GM23338 (cell line): ENCODE measurements at places on chromosomes 1 and 21. TPM values are rescaled to one million over a fixed set of nuclear protein-coding genes. Genes with fewer than 3 reads are reported as not detected.

- peaks cover 7% of the 10 kb centered on the region for H3K4me1 ChIP-seq
- no peaks in the 10 kb centered on the region for H3K36me3 ChIP-seq
- no peak overlapping the region for H3K27ac ChIP-seq
- no peaks in the 10 kb centered on the region for H3K27me3 ChIP-seq
- no peak for DNase-seq
Measured at GRCh38 chr1:5976231-5976630, 16.0 kb downstream of the NPHP4 start.

DNA sequence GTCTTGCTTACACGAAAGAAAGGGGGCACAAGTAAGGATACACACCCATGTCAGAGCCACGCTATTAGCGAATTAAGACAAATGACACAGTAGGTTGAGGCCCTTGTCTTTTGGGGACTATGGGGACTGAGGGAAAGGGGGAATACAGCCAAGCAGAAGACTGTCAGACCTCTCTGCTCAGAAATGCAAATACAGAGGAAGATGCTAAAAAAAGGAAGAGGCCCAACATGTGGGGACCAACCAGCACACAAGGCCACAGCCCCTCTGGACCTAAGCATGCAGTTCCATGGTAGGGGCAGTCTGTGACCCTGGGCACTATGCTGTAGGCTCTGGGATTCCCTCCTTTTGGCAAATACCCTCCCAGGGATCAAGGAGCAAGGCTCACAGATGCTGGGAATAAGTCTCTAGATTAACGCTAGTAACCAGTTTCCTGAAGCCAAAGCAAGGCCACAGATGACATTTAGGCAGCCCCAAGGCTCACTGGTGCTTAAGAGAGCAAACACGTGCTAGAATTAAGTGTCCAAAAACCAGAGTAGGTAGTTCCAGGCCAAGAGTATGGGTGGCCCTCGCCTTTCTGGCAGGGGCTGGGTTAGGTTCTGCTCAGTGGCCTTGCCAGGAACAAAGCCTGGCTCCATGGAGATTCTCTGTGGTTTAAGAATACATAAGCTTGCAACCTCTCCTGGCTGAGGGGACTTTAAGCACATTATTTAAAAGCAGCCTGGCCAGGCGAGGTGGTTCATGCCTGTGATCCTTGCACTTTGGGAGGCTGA, 38.2 kb downstream of the RABIF start:
- DNase-seq: no peak
- H3K36me3 ChIP-seq: 0 out of 2 replicates have a peak, but pooled peaks cover 6% of the 10 kb centered on the region
- no peak overlapping the region for H3K27ac ChIP-seq
- no peak overlapping the region for H3K4me3 ChIP-seq
- H3K27me3 ChIP-seq: no peaks in the 10 kb centered on the region

DNA sequence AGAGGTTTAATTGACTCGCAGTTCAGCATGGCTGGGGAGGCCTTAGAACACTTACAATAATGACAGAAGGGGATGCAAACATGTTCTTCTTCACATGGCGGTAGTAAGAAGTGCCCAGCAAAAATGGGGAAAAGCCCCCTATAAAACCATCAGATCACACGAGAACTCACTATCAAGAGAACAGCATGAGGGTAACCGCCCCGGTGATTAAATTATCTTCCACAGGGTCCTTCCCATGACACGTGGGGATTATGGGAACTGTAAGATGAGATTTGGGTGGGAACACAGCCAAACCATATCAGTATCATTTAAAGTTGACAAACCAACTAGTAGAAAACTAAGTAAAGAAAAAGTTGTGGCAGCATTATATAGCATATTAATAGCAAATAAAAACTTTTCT, 71.3 kb upstream of the DNAJC6 start:
- DNase-seq: no peak
- no peaks in the 10 kb centered on the region for H3K4me1 ChIP-seq
- H3K27ac ChIP-seq: no peak overlapping the region
- no peaks in the 10 kb centered on the region for H3K27me3 ChIP-seq
- H3K36me3 ChIP-seq: no peaks in the 10 kb centered on the region

GRCh38 chr1:12473596-12474362, 144.2 kb downstream of the DHRS3 start:
- H3K27me3 ChIP-seq: no peaks in the 10 kb centered on the region
- no peak for DNase-seq
- peaks cover 7% of the 10 kb centered on the region for H3K4me1 ChIP-seq
- no peak overlapping the region for H3K27ac ChIP-seq

- DNase-seq: no peak
- H3K27ac ChIP-seq: no peak overlapping the region
- H3K27me3 ChIP-seq: peaks cover 6% of the 10 kb centered on the region; the same call in 1 of the 2 replicates
- H3K4me3 ChIP-seq: no peak overlapping the region
- no peaks in the 10 kb centered on the region for H3K36me3 ChIP-seq
Measured at GRCh38 chr1:229031061-229031460, 239.8 kb upstream of the RAB4A start.

DNA sequence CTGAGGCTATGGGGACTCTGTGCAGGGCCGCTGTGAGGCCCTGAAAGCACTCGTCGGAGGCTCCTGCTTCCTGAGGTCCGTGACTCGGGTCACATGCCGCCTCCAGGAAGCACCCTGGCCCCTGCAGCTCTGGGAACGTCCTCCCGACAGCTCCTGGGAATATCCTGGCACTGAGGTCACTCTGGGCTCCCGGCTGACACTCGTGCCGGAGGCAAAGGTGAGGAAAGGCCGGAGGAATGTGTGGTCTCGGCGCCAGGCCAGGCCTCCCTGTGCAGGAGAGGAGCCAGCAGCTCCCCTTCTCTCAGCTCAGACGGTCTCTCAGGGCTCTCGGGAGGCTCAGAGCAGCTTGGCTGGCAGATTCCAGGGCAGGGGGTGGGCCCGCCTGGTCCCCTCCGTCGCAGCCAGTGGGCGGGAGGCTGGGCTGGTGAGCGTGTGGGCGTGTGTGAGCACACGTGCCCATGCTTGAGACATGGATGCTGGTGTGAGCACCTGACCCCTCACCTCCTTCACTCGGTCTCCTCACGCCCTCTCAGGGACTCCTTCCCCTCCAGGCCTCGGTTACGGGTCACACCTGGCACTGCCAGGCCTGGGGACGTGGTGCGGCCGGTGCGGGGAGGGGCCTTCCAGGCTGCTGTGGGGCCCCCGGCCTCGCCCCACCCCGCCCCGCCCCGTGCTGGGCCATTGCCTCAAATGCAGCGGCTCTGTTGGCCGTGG, 5.5 kb upstream of the RNF223 start:
- no peaks in the 10 kb centered on the region for H3K27me3 ChIP-seq
- H3K27ac ChIP-seq: no peak overlapping the region
- H3K4me3 ChIP-seq: peak overlapping the region; percentile 55
- peak; percentile 77 for DNase-seq
- H3K36me3 ChIP-seq: no peaks in the 10 kb centered on the region

- peaks cover 13% of the 10 kb centered on the region for H3K4me1 ChIP-seq
- H3K4me3 ChIP-seq: peak overlapping the region; percentile 62
- no peaks in the 10 kb centered on the region for H3K27me3 ChIP-seq
- peak overlapping the region; percentile 94 for H3K27ac ChIP-seq
- DNase-seq: no peak
Measured at GRCh38 chr1:2212274-2212531, 15.9 kb upstream of the SKI start.

DNA sequence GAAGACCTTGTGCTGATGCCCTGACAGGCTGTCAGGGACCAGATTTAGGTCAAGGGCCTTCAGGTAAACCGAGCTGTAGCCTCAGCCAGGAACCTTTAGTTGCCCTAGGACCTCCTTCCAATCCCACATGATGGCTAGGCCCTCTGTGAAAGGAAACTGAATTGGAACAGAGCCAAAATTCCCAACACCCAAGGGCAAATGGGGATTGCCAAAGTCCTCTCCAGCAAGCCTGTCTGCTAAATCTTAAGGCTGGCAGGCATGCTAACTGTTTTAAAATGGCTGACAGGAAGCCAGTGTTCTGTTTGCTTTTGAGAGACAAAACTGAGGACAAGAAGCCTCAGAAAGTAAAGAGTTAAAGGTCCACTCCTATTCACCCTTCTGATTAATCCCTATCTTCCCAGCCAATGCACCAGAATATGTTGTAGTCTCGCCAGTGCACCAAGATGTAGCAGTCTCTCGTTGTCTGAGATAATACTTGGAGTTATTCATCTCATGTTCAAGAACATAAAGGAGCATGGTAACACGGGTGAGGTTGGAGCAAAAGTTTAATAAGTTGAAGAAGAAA, 35.1 kb downstream of the MSTO1 start:
- H3K4me3 ChIP-seq: no peak overlapping the region
- peaks cover 12% of the 10 kb centered on the region; the same call in 1 of the 2 replicates for H3K36me3 ChIP-seq

The FAM177B gene
- not detected in 2 replicates for total RNA-seq

- H3K4me1 ChIP-seq: no peaks in the 10 kb centered on the region
- no peak overlapping the region for H3K27ac ChIP-seq
- H3K36me3 ChIP-seq: no peaks in the 10 kb centered on the region
- H3K27me3 ChIP-seq: no peaks in the 10 kb centered on the region
- DNase-seq: no peak
- no peak overlapping the region for H3K4me3 ChIP-seq
Measured at GRCh38 chr1:211353562-211354212, 27.1 kb downstream of the TRAF5 start.

GRCh38 chr1:41882068-41882477, 36.6 kb downstream of the HIVEP3 start:
- no peak overlapping the region for H3K27ac ChIP-seq
- H3K27me3 ChIP-seq: no peaks in the 10 kb centered on the region
- H3K36me3 ChIP-seq: no peaks in the 10 kb centered on the region

- H3K4me1 ChIP-seq: peaks cover 81% of the 10 kb centered on the region
- H3K36me3 ChIP-seq: no peaks in the 10 kb centered on the region
- H3K27ac ChIP-seq: peak overlapping the region; percentile 77
Measured at GRCh38 chr21:26116456-26117011, 54.0 kb downstream of the APP start.

The OR14K1 gene
- total RNA-seq: 0.31 TPM in 1 of 2 replicates, not detected in the other

GRCh38 chr1:63813829-63814277, 40.0 kb downstream of the ROR1 start:
- no peak overlapping the region for H3K27ac ChIP-seq
- peaks cover 53% of the 10 kb centered on the region for H3K4me1 ChIP-seq
- no peak for DNase-seq
- no peaks in the 10 kb centered on the region; the same call in none of the 2 replicates for H3K36me3 ChIP-seq
- H3K27me3 ChIP-seq: no peaks in the 10 kb centered on the region

DNA sequence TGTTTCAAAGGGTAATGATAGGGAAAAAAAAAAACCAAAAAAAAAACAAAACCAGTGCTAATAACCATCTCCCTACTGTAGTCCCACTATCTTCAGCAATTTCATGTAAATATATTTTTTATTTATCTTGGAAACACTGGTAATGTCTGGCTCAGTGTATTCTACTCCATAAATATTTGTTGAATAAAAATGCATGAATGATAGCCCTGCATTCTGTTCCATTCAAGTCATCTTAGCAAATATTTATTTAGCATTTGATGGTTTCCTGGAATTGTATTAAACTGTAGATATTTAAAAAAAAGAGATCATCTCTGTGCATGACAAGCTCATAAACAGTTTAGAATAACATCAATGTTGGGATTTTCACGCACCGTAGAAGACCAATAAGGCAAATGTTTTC, 24.2 kb downstream of the IL23R start:
- no peaks in the 10 kb centered on the region for H3K27me3 ChIP-seq
- no peaks in the 10 kb centered on the region for H3K36me3 ChIP-seq
- no peak overlapping the region for H3K27ac ChIP-seq
- DNase-seq: no peak
- no peak overlapping the region for H3K4me3 ChIP-seq
- H3K4me1 ChIP-seq: no peaks in the 10 kb centered on the region

DNA sequence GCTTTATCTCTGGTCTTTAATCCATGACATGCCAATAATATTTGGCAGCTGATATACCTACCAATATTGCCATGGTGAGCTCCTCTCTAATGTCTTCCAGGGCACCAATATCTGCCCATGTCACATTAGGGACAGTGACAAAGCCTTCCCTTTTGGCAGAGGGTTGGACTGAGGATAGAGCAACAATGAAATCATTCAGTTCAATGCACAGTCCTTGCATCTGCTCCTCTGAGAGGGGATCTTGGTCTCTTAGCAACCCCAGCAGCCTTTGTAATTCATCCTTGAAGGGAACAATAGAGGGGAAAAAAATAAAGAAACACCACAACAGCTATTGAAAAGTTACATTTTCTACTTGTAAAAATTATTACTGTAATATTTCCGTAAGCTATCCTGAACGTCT, 42.3 kb downstream of the NVL start:
- no peaks in the 10 kb centered on the region for H3K27me3 ChIP-seq
- H3K4me3 ChIP-seq: no peak overlapping the region
- DNase-seq: peak; percentile 78
- H3K36me3 ChIP-seq: peaks cover 28% of the 10 kb centered on the region
- no peaks in the 10 kb centered on the region for H3K4me1 ChIP-seq

- no peak overlapping the region for H3K27ac ChIP-seq
- H3K36me3 ChIP-seq: no peaks in the 10 kb centered on the region
- H3K27me3 ChIP-seq: no peaks in the 10 kb centered on the region
- no peaks in the 10 kb centered on the region for H3K4me1 ChIP-seq
Measured at GRCh38 chr1:178513278-178513983, 522 bp downstream of the TEX35 start.

The TPM3 gene
- total RNA-seq: 685 and 747 TPM in 2 replicates

The LMO4 gene
- total RNA-seq: 96.2 and 112 TPM in 2 replicates

DNA sequence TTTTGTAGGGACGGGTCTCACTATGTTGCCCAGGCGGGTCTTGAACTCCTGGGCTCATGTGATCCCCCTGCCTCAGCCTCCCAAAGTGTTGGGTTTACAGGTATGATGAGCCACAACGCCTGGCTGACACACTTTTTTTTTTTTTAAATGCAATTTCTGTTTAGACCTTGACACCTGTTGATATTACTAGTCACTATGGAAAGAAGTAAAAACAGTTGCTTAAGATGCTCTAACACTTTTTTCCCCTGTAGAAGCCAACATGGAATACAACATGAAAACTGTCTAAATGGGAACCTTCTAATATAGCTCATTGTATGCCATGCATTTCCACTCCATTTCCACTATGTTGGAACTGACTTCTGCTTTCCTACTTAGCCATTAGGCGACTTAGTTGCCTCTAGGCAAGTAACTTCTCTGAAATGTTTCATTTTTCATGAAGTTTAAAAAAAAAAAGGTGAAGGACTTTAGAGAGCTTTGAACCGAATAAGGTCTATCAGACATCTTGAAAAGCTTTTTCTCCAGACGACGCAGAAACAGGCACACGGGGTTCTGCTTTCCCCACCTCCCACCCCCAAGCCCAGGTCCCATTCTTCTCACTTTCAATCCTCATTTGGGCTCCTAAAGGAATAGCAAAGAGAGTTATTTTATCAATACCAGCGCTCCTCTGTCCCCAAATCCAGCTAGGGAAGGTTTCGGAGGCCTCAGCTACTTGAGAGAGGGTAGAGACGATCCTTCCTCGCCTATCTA, 648 bp upstream of the DR1 start:
- peak overlapping the region; percentile 87 for H3K4me3 ChIP-seq
- no peaks in the 10 kb centered on the region; the same call in 1 of the 2 replicates for H3K36me3 ChIP-seq
- peak overlapping the region; percentile 99 for H3K27ac ChIP-seq
- no peak for DNase-seq
